ENCODE measurements at places on chromosomes 11 and 22. TPM values are rescaled to one million over a fixed set of nuclear protein-coding genes. Genes with fewer than 3 reads are reported as not detected.

The VPREB3 gene
- 0.83 TPM for polyA plus RNA-seq

- no peak for DNase-seq
Observed at GRCh38 chr11:121207485-121208115, 85.0 kb upstream of the SC5D start.

The CD248 gene
- polyA plus RNA-seq = 8.6 TPM

The CNGA4 gene
- not detected for polyA plus RNA-seq

GRCh38 chr22:17388235-17388634 lies 19.0 kb downstream of the CECR2 start:
- no peak for DNase-seq

- no peak for DNase-seq
Observed at GRCh38 chr11:13028322-13028721, 19.2 kb downstream of the RASSF10 start.

The MRGPRE gene
- not detected for polyA plus RNA-seq

DNA sequence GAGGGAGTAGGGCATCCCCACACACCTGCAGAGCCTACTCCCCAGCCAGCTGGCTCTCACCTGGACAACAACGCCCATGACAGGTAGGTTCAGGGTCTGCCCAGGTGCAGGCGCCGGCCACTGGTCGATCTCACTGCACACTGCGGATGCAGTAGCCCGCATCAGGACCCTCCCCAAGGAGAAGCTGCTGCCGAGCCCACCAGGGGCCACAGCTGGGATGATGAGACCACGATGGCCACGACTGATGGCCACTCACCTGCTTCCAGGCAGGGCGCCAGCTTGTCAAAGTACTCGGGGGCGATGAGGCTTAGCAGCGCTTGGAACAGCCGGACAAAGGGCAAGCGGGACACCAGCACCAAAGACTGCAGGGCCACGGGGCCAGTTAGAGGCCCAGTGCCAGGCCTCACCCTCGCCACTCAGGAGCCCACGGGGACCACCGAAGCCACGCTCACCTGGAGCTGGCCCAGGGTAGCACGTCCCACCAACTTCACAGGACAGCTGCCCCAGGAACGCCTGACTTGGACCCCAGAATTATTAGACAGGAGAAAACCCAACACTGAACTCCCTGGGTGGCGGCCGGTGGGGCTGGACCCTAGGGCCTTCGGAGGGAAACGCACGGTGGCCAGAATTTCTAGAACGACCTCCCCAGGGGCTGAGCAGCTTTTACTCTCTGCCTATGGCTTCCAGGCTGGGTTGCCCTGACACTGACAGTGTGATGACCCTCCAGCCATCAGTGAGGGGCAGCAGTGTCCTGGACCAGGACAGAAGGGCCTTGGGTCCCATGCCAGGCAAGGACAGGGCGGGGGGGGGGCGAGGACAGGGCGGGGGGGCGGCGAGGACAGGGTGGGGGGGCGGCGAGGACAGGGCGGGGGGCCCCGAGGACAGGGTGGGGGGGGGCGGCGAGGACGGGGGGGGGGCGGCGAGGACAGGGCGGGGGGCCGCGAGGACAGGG lies 8.9 kb upstream of the PLXNB2 start:
- no peak for DNase-seq

The PHRF1 gene
- polyA plus RNA-seq = 19.1 TPM

DNA sequence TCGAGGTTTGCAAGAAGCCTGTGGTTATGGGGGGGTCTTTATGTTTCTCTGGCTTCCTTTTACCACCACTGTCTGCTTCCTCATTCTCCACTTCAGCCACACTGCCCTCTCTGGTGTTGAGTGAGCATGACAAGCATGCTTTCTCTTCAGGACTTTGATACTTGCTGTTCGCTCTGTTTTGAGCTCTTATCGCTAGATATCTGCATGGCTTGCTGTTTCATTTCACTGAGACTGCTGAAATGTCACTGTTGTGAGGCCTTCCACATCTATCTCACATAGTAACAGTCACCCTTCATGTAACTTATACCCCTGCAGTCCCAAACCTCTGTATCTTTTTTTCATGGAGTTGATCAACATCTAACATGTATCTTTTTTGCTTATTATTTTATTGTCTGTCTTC lies 59.8 kb downstream of the TMEM135 start:
- no peak for DNase-seq

DNA sequence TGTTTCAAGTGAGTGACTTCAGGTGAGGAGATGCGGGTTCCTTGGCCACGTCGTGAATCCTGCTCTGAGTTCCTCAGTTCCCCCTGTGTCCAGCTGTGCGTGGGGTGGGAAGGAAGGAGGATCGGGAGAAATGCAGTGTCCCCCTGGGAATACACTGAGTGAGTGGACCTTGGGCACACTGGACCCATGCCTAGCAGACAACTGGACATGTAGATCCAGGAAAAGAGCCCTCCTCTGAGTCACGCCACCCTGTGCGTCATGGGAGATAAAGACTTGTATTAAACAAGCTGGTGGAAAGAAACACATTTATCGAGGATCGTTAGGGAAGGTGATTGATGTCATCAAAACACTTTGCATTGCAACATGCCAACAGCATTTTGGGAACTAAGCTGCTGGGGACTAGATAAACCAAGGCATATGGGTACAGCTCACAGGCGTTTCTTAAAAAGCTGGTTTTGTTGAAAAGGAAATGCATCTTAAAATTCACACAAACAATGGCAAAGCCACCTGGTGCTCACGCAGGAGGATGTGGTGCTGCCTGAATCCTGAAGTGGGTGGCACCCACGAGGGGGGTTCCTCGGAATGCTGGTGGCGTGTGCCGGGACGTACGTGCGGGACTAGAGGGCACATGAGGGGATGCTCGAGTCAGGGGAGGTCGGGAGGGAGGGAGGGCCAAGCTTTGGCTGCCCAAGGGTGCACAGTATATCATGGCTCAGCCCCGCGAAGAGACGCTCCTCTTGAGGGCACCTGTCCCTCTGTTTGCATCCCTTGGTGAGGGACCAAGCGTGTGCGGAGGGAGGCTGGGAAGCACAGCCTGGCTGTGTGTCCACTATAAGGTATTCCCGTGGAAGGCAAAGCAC lies 303.5 kb downstream of the TBC1D22A start:
- no peak for DNase-seq

GRCh38 chr11:15289723-15290122 lies 175.0 kb downstream of the INSC start:
- no peak for DNase-seq

GRCh38 chr11:126456783-126457542 lies 101.5 kb downstream of the ST3GAL4 start:
- DNase-seq = no peak

DNA sequence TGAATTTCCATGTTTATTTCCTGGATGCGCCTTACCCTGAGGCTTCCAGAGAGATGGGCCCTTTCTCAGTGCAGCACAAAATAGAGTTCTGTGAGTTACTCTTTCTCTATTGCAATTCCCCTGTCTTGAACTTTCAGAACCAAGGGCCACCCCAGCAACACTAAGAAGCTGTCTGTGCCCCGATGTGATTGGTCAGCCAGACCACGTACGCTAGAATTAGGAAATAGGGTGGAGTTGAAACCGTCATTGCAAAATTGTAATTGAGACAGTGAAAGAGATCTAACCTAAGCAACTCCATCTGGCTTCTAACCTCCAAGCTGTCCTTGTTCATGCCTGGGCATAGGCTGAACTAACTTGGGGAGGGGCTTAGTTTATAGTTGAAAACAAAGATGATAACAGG lies 981.3 kb downstream of the OPCML start:
- DNase-seq = no peak

The TMEM25 gene
- polyA plus RNA-seq = 3.9 TPM

GRCh38 chr11:64858467-64859263 lies 14.2 kb upstream of the CDC42BPG start:
- DNase-seq = peak; percentile 76

The RIMBP3B gene
- not detected for polyA plus RNA-seq

The CRYBB2 gene
- not detected for polyA plus RNA-seq

- no peak for DNase-seq
Observed at GRCh38 chr11:87574193-87574592, 536.5 kb downstream of the TMEM135 start.

The BAIAP2L2 gene
- 0.37 TPM for polyA plus RNA-seq

The DPP3 gene
- polyA plus RNA-seq = 28.9 TPM

The FAM111A gene
- 22.5 TPM for polyA plus RNA-seq

GRCh38 chr11:46309814-46310259 lies 32.4 kb downstream of the CREB3L1 start:
- no peak for DNase-seq

DNA sequence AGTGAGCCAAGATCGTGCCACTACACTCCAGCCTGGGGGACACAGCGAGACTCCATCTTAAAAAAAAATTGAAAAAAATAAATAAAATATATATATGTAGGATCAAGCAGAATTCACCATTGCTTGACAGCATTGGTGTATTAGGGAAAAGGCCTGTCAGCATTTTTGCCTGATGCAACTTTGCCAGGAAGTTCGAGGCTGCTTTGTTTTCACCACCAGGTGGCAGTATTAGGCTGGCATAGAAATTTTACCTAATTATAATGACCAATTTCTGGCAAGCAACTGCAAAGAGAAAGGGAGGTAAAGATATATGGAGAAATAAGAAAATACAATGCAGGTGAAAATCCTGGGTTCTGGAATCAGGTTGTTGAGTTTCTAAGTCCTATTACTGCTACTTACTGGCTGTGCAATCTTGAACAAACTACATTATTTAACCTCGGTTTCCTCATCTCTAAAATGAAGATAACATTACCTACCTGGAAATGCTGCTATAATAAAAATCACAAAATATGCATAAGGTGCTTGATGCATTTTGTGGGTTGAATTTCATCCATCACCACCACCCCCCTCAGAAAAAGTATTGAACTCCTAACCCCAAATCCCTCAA lies 24.7 kb downstream of the LAYN start:
- peak; percentile 79 for DNase-seq

DNA sequence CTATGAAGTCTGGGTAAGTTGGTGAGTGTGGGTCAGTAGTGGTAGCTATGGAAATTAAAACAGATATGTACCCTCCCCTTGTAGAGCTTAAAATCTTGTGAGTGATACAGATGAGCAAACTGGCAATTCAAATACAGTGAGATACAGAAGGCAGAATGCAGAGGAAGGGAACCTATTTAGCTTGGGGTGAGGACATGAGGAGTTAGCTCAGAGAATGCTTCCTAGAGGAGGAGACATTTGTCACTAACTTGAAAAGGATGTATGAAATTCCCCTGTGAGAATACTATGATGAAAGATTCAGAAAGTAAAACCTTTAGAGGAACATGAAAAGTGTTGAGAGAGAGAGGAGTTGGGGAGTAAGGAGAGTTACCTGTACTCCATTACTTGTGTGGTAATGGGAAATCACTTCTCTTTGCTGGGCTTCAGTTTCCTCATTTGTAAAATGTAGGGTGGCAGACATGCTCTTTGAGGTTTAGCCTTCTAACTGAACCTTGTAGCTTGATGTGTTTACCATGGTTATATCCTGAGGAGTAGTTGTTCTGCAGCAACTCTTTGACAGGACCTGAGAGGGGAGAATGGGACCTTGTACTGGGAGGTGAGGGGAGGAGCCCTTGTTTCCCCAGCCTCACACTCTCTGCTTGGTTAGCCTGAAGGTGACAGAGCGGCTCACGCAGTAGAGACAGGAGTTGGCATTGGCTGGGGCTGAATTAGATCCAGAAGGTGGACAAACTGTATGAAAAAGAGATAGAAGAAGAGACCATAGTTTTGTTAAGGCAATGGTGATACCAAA lies 17.9 kb downstream of the SWAP70 start:
- no peak for DNase-seq

DNA sequence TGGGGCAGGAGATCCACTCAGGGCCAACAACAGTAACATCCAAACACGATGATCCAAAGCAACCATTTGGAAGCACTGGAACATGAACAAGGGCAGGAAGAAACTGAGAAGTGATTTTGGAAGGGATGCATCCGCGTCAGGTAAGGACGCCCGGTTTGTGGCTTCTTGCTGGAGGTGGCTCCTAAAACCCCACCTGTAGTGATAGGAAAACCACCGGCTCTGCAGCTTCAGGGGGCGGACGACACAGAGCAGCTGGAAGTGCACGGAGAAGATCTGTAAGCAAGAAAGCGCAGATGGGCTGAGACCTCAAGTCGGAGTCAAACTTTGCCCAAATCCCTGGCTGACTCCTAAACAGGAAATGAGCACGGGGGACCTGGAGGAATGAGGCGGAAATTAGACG lies 1066.1 kb downstream of the BRD1 start:
- DNase-seq = no peak

The RFPL3 gene
- polyA plus RNA-seq = not detected

DNA sequence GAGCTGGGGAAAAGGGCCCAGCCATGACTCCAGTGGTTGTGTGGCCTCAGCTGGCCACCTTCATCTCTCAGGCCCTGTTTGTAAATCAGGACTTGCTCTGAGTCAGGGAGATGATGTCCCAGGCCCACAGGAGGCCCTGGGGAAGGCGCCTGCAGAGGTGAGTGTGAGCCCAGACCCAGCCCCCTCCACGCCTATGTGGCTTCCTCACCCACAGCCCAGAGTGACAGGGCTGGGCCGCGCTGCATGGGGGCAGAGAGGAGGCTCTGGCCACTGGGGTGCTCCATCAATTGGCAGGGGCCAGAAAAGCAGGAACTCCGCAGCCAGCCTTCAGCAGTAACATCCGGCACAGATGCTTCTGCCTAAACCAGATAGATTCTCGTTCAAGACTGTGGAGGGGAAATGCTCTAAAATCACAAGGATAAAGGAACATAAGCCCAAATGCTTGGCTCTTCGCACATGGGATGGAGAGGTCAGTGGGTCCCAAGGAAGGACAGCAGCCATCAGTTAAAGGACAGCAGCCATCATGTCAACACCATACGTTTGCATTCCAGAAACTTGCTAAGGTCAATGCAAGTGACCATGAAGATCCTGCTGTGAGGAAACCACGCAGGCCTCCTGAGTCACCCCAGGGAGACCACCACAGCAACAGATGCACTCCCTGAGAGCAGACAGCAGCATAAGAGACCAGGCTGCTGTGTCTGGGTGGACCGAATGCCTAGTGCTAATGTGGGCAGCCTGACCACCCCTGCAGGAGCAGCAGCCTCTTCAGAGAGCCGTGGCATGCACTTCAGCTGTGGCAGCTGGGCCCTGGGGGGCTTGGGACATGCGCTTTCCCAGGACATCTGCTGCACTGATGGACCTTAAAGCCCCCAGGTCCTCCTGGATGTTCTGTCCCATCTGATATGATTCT lies 28.3 kb downstream of the OSBPL5 start:
- DNase-seq = no peak

DNA sequence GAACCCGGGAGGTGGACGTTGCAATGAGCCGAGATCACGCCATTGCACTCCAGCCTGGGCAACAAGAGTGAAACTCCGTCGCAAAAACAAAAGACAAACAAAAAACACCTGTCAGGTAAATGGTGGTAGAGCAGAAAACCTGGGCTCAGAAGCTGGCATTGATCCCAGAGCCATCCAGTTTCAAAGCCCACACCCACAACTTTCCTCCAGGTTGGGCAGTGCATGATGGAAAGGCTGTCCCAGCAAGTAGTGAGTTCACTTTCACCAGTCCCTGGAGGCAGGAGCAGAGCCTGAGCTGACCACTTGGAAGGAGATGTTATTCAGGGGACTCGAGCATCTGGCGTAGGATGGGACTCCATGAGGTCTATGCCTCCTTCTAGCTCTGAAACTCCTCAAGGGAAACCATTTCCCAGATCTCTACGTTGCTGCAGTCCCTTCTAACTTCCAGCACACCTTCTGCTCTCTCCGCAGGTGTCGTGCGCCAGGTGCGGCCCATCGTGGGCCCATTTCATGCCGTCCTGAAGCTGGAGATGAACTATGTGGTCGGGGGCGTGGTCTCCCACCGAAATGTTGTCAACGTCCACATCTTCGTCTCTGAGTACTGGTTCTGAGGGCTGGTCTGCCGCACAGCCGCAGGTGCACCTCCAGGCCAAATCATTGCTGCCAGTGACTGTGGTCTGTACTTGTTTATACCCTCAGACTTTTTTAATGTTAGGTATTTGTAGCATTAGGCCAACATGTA lies 71.6 kb upstream of the ATXN10 start:
- DNase-seq = no peak
